ENCODE measurements at places on chromosomes 7 and 10.

- DNase-seq, result no peak
Observed at GRCh38 chr7:46580766-46581165, 659.7 kb upstream of the IGFBP3 start.

- no peak for DNase-seq
Observed at GRCh38 chr10:79241990-79242619, 105.2 kb upstream of the PPIF start.

GRCh38 chr10:68899186-68899745, 1.8 kb upstream of the DDX50 start:
- DNase-seq, result no peak

GRCh38 chr7:95180-95862, 97.0 kb upstream of the FAM20C start:
- no peak for DNase-seq

- no peak for DNase-seq
Observed at GRCh38 chr7:143456992-143457793, 13.9 kb downstream of the TAS2R60 start.

DNA sequence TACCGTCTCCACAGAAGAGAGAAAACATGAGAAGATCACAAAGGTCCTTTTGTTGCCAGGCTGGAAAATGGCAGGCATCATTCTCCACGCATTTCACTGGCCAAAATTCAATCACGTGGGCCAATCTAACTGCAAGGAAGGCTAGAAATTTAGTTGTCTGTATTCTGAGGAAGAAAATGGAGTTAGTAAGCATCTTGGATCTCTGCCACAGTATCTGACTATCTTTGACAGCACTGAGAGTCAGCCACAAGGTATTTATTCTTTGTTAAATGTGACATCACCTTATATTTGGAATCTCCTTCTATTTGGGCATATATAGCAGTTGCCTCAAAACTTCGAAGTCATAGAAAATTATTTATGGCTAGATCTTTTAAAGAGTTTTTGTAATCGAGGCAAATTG, 213.9 kb downstream of the NSUN6 start:
- peak; percentile 13 for DNase-seq

GRCh38 chr7:69800495-69800894, 202.2 kb downstream of the AUTS2 start:
- peak; percentile 16 for DNase-seq

DNA sequence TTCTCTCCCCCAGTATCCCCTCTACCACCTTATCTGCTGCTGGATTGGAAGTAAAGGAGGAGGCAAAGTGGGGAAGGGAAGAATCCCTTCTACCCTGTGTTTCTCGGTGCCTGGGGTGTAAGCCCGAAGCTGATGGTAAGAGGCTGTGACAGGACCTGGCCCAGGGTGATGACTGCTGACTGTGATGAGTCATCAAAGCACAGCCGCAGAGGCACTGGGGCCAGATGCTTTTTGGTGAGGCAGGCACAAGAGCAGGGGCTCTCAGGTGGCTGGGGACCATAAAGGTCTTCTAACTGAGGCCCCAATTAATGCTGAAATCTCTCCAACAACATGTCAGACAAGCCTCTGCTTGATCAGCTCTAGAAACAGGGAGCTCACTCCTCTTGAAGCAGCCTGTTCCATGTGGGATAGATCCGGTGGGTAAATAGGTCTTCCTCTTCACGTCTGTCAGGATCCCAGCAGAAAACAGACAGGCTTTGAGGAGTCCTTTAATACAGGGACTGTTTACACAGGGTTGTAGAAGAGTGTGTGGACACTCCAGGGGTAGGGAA, 86.1 kb upstream of the PCBD1 start:
- no peak for DNase-seq

DNA sequence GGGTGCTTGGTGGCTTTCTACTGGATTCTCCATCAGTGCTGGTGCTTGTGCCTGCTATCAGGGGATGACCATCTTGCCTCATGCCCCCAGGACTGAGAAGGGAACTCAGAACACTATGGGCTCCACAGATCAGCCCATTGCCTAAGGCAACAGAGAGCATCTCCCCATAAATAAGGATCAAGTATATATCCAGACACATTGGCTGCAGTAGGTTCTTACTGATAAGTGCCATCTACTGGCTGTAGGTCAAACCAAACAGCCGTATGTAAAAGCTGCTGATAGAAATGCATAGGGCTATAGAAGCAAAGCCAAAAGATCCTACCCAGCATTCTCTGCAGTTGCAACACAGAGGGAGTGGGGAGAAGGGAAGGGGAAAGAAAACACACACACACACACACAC, 153.7 kb downstream of the CDK14 start:
- no peak for DNase-seq

GRCh38 chr7:20407585-20408466, 77.1 kb downstream of the ITGB8 start:
- DNase-seq, result no peak

- no peak for DNase-seq
Observed at GRCh38 chr7:121126801-121127534, 138.5 kb downstream of the CPED1 start.

DNA sequence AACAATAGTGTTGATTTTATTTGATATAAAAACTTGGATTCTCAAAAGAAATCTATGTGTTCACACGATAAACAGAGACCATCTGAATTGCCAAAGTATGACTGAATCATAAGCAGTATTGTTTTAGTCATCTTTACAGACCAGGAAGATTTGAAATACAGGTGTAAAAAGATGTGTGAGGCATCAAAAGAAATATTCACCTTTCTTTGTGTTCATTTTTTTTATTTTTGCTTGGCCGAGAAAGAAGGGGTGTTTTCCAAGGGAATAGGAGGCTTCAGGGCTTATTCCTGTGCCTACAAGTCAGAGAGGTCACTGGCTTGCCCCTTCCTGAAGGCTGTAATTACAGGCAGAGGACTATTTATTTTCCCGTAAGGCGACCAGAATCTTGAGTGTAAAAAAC, 37.3 kb downstream of the MET start:
- DNase-seq, result no peak

DNA sequence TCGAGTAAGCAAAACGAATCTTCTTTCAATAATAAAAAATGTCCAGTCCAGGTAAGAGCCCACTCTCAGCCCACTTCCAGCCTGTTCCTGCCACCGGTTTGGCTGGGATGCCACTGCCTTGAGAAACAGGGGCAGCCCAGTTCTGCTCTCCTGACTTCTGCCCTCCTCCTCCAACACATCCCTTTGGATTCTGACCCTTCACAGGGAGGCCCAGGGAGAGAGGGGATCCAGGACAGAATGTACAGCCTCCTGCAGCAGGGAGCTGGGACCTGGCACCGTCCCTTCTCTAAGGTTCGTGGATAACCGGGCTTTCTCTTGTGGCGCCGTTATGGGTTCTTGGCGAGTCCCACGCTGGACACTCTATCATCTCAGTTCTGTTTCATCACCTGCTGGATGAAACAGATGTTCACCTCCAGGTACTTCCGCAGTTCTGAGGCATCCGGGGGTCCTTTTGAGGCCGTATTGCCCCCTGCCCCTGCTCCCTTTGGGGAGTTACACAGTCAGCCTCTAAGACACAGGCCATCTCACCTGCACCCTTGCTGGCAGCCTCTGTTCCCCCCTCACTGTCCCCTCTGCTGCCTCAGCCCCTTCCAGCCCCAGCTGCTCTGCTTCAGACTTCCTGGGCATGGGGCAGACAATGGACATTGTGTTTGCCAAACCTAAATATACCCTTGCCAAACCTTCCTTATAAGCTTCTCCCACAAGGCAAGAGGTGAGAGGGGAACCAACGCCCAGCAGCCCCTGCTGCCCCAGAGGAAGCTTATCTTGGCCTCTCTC, 203.8 kb upstream of the ZMIZ1 start:
- no peak for DNase-seq

- DNase-seq, result no peak
Observed at GRCh38 chr10:23441251-23441650, 2.4 kb downstream of the OTUD1 start.

GRCh38 chr7:282621-283020, 7.3 kb upstream of the FOXL3 start:
- DNase-seq, result no peak

GRCh38 chr7:112234147-112234546, 27.7 kb downstream of the ZNF277 start:
- no peak for DNase-seq

DNA sequence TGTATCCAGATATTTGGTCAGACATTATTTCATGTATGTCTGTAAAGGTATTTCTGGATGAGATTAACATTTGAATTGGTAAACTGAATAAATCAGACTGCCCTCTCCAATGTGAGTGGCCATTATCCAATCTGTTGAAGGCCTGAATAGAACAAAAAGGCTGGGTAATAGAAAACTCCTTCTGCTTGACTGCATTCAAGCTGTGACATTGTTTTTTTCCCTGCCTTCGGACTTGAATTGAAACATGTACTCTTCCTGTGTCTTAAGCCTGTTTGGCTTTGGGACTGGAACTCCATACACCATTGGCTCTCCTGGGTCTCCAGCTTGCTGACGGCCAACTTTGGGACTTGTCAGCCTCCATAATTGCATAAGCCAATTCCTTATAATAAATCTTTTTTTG, 36.0 kb upstream of the ARHGAP21 start:
- no peak for DNase-seq

DNA sequence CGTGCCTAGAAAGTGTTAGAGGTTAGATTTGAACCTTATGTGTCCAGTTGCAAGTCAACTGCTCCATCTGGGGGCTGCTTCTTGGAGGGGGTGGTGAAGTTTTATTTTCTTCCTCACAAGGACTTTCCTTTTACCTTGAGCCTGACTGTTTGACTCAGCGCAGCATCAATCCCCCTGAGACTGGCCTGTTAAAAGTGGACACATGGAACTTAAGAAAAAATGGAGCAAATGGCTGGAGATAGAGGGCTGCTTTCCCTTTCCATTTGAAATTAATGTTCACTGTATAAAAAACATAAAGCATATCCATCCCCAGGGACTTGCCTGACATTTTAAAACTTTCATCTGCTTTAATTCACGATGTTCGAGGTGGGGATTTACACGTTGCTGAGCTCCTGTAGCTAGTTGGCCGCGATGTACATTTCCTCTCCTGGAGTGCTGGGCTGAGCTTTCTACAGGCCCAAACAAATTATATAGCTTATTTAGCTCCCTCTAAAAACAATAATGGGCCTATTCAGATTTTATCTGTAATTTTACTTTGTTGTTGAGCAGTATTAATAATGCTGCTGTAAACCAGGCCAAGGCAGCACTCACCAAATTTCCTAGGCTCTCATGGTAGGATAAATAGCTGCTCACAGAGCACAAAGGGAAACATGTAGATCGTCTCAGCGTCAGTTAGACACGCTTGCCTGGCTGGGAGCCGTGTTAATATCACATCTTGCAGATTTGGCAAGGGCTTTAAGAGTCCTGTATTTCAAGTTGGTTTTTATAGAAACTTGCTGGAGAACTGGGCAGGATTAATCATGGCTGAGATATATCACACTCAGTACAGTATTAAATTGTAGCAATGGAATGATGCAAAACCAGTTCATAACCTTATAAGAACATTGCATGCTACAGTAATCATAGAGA, 251.5 kb downstream of the LRMDA start:
- no peak for DNase-seq

DNA sequence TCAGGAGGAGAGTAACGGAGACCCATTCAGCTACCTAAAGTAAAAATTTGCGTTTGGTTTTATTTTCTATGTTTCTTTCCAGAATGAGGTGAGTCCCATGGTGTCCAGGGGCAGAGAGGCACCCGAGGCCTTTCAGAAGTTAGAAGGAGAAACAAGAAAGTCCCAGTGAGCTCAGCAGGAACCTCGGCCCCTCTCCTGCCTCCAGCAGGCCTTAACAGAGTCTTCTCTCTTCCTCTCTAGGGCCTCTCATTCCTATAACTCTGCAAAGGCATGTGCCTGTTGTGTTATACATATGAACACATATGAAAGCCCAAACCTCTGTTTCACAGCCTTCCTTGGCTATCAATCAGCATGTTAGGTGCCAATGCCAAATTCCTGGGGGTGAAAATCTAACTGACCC, 20.8 kb upstream of the IKZF1 start:
- DNase-seq, result no peak

GRCh38 chr10:35545878-35546590, 59.1 kb upstream of the GJD4 start:
- no peak for DNase-seq

DNA sequence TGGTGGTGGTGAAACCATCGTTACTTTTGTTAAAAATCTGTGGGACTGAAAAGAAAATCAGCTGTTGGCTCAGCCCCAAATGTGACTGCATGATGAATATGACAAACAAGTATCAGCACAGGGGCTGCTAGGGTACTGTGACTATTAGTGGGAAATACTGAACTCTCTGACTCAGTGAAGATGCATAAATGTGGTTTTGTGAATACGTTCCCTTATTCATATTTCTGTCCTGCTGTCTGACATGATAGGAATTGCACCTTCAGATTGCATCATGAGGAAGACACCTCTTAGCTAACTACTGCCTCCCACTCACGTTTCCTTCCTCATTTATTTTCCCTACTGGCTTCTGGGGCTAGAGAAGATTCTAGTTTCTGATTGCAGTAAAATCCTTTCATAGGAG, 1.4 kb downstream of the CLEC5A start:
- DNase-seq, result no peak

DNA sequence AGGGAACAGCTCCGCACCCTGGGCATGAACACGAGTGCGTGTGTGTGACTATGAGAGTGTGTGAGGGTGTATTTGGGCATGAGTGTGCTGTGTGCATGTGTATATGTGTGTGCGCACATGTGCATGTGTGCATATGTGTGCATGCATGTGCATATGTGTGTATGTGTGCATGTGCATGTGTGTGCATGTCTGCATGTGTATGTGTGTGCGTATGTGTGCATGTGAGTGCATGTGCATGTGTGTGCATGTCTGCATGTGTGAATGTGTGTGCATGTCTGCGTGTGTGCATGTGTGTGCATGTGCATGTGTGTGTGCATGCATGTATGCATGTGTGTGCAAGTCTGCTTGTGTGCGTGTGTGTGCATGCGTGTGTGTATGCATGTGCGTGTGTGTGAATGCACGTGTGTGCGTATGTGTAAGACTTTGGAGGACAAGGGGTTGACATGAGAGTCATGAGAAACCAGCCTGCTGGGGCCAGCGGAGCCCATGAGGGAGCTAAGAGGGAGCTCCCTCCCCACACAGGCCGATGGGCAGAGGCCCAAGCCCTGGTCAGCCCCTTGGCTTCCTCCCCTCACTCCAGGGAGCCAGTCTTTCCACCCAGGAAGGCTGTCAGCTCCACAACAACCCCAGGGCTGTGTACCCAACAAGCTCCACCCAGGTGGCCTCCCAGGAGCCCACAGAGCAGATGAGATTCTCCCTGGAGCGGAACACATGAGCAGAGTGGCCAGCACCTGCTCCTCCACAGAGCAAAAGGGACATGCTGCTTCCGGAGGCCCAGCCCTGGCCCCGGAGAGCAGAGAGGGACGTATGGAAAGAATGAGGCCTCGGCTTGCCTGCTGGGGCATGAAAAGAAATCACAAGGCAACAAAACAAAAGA, 142.5 kb upstream of the PPP2R2D start:
- peak; percentile 21 for DNase-seq

GRCh38 chr10:101922846-101923245, 79.2 kb upstream of the KCNIP2 start:
- no peak for DNase-seq

- no peak for DNase-seq
Observed at GRCh38 chr7:48041653-48041970, 6.3 kb downstream of the C7orf57 start.

DNA sequence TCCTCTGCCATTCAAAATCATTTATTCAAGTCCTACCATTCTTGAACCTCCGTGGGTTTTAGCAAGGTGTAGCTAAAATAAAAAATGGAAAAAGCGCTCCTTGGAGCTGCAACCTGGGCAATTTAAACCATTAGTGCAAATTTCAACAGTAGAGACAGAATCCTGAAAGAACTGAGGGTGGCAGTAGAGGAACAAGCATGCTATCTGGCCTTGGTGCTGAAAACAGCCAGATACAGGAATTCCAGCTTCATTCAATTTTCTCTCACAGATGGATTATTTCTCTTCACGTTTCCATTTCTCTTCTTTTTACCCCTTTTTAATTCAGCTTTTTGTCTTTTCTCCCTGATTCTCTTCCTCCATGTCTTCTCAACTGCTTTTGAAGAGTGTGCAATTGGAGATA, 77.7 kb downstream of the OTUD1 start:
- no peak for DNase-seq

Data from SHP77 (cell line).